Activated T-helper 1 cell treated with anti-CD3 and anti-CD28 coated beads, Interleukin-2, amount 50 U/mL, for 16 hours (primary cell): ENCODE measurements at places on chromosomes 12 and 14.

GRCh38 chr12:45088608-45089007 lies 37.7 kb upstream of the DBX2 start:
- no peak for DNase-seq

GRCh38 chr12:49809381-49809905 lies 18.8 kb downstream of the NCKAP5L start:
- no peak for DNase-seq

DNA sequence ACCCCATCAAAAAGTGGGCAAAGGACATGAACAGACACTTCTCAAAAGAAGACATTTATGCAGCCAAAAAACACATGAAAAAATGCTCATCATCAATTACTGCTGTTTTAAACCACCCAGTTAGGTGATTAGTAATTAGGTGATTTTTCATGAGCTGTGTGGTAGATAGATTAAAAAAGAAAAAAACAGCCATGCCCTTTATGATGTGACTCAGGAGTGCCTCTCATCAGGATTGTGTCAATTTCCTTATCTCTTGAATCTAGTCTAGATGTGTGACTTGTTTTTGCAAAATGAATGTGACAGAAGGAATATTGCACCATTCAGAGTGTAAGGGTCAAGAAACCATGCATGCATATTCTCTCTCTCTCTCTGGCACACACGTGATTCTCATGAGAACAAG lies 5.7 kb downstream of the OR10A7 start:
- DNase-seq: no peak

DNA sequence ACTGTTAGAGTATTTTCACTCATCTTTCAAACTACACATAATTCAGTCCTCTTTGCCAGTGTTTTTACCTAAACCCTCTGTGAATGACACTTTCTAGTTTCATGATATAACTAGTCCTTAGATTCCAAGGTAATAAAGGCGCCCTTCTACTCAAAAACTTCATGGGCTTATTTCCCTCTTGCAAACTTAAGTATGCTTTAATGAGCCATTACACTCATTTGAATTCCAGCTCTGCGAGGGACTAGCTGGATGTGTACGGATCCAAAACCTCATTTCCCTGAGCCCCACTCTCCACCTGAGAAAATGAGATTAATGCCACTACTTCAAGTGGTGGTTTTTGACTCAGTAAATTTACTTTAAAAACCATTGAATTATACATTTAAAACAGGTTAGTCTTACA lies 141.1 kb downstream of the NDUFA12 start:
- no peak for DNase-seq

- DNase-seq: no peak
Measured at GRCh38 chr12:56601503-56601902, 28.6 kb downstream of the BAZ2A start.

GRCh38 chr14:91957876-91958313 lies 10.4 kb upstream of the FBLN5 start:
- DNase-seq: no peak

DNA sequence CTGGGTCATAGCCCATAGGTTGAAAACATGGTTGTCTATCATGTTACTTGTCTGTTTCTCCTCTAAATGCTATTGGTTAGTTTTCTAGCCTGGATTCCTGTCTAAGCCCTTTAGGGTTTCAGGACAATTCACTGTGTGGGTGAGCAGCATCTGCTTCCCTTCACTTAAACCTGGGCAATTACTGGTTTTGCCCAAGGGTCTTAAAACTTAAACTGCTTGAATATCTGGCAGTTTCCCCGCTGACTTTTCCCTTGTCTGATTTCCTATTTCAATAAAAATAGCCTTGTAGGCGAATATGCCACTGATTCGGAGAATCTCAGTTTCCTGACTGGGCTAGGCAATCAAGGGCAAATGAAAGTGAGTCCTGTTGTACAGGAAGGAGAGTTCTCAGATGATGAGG lies 138.7 kb upstream of the FGD4 start:
- DNase-seq: no peak

DNA sequence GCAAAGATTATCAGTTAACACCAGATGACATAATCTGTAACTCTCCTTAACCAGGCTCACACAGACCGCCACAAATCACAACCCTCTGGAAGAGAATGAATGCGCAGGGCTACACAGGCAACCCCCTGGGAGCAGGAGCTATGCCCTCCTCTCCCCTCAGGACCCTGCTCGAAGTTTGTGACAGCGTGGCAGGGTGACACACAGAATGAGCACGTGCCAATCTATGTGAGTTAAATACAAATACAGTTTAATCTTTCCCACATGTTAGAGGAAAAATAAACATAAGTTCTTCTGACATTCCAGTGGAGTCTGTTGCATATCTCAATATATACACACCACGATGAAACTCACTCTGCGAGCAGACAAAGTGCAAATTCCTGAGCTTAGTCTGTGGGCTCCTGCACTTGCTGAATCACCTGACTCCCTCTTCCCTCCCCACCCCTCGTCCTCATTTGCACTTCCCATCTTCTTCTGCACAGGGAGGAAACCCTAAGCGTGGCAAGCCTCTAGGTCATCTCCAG lies 37.6 kb downstream of the BCAT1 start:
- DNase-seq: no peak

- no peak for DNase-seq
Measured at GRCh38 chr12:12272869-12273268, 6.0 kb upstream of the LRP6 start.

DNA sequence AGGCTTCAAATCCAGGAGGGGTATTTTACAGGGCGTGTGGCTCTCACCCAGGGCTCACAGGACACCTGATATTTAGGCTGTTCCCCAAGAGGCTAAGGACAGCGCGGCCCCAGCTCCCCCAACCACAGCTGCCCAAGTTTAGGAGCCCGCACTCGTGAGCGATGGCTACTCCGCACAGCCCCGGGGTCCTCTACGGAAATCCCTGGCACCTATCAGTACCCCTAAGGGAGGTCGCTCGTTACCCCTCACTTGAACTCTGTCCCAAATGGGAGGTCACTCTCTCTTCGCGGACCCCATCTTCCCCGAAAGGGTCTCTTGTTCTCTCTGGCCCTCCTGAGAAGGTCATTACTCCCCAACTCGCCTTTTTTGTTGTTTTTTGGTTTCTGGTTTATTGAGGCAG lies 708 bp upstream of the P2RX4 start:
- DNase-seq: no peak

DNA sequence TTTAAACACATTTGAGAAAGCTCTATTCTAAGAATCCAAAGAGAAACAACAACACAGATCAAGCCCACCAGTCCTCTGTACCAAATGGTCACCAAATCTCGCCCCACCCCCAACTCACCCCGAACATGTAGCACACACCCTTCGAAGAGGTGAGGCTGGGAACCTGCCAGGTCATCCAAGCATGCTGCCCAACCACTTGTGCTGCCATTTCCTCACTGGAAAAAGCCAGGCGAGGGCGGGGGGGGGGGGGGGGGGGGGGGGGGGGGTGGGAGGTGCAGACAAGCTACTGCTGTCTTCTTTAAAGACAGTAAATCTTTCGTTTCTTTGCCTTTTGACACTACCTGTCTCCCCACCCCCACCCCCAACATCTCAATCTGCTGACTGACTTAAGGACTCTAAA lies 59.9 kb downstream of the SETD3 start:
- DNase-seq: no peak

DNA sequence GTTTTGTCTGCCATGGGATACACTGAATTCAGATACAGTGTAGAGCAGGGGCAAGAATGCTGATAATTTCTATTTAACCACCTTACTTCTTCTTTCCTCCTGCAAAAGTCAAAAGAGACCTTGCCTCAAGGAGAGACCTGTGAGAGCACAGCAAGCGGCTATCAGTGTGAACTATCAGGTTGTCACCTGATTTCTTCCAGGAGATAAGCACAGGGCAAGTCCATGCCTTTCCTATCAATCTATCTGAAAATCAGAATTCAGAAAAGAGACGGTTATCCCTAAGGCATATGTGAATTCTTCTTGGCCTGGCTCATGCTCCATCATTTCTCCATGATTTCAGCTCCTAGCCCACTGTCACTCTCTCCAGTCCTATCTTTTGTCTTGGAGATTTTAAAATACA lies 128.9 kb upstream of the CCND2 start:
- no peak for DNase-seq

DNA sequence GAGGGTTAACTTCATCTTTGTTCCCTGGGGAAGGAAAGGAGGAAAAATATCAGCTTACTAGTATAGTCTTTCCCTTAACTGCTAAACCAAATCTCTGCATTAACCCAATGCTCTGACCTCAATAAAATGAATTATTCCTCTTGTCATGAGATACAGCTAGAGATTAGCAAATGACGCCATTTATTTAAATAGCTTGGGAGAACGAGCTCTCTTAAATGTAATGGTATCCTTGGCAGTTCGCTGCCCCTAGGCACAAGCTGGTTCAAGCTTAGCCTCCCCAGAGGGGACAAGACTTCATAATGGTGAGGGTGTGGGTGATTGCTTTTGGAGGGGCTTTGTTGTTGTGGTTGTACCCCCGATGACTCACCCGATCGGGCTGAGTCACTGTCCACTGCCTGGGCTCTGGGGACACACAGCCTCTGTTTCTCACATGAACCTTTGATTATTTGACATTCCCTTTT lies 19.6 kb downstream of the FNTB start:
- DNase-seq: no peak

- no peak for DNase-seq
Measured at GRCh38 chr14:99047441-99048031, 224.5 kb downstream of the BCL11B start.

DNA sequence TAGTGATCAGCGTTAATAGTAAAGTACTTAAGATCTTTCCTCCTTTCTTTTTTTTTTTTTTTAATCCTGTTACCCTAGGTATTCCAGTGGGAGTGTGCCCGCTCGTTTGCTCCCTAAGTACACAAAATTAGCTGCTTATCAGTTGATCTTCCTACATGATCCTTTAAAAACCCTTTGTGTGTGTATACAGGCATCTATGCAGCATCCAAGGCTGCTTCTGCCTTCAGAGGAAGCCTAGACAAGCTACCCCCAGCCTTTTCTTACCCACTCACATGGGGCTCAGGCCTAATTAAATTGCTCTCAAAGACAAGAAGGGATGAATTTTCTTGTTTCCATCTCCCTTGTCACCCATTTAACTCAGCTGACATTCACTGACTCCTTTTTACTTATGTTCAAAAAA lies 343.4 kb upstream of the LMO3 start:
- no peak for DNase-seq

DNA sequence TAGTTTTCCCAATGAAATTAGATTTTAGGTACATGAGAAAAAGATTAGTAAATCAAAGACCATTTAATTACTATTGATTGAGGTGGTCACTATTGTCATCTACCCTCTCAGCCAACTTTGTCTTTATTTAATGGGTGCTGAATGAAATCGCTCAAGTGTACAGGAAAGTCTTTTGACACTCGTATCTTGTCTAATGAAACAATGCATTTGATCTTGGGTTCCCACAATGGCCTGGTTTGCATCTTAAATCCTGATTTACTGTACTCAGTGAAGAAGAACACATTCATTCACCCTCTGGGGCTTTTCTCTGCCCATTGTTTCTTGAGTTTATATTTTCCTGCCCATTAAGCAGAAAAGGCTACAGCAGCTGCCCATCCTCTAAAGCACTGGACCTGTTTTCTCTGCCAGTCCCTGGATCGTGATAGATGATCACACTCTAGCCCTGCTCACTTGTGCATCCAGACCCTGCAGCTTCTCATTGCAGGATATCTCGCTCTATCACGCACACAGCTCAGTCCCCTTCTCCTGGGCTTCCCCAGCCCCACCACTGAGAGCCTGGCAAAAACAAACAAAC lies 1369.3 kb downstream of the AACS start:
- no peak for DNase-seq

GRCh38 chr12:59861635-59862034 lies 265.8 kb downstream of the SLC16A7 start:
- DNase-seq: no peak

- no peak for DNase-seq
Measured at GRCh38 chr12:104454997-104455396, 1.8 kb upstream of the CHST11 start.

- no peak for DNase-seq
Measured at GRCh38 chr12:72676556-72676955, 404.4 kb downstream of the TRHDE start.

- no peak for DNase-seq
Measured at GRCh38 chr12:6507102-6507998, 13.4 kb downstream of the NCAPD2 start.

DNA sequence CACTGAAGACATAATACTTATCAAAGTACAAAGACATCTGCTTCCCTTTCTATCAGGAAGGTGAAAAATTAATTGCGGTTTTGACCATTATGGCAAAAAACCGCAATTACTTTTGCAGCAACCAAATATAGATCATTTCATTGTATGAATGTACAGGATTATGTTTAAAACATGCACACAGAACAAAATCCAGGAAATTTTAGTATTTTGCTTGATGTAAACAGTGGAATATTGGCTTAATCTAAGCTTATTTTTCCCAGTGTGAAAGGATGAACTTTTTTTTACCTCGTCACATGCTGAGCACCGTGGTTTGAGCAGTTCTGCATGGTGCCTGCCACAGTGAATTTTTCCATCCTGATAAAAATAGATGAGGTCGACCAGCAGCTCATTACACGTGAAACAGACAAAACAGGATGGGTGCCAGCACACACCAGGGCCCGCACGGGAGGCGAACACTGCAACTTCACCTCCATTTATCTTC lies 121.2 kb downstream of the PRICKLE1 start:
- DNase-seq: no peak

DNA sequence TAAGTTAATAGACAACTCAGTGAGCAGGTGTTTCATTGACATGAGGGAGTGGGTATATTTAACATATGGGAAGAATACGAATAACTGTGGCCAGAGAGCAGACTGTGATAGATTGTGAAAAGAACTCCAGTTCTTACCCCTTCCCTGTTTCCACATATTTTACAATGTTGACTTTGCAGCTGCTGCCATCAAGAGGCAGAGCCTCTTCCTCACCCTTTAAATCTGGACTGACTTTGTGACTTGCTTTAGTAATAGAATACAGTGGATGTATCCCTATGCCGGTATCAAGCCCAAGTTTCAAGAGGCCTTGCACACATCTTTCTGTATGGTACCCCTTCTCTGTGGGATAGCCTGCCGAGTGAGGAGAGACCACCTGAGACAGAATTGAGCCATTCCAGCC lies 356.7 kb downstream of the ETNK1 start:
- no peak for DNase-seq

DNA sequence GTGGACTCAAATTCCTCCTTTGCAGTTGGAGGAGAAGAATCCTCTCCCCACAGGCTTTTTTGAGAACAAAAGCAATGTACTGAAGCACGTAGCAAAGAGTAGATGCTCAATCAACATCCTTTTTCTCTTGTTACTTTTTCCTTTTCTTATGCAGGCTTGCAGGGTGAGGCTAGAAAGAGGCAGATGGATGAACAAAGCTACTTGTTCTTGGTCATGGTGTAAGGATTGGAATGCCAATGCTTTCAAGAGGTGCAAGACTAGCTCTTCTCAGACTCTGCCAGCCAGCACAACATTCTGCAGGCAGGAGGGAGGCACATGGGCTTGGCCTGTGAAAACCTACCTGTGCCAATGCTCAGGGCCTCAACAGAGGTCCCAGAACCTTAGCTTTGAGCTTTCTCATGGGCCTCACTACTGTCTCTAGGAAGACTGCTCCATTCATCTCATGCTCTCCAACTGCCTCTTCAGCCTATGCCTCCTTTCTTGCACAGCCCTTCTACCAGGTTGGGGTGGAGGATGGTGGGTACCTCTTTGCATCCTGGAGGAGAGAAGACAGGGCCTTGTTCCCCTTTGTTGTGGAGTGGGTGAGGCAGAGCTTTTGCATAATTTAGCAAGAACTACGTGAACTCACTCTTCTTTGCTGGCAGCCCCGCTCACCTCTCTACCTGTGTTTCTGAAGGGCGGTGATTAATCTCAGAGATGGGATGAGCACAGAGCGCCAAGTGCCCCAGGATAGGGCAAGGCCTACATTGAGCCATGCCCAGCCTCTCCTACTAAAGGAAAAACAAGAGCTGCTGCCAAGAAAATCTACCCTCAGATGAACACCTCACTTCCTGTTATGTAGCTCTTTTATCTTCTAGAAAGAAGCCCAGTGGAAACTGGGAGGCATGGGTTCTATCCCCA lies 1119.7 kb downstream of the VRK1 start:
- DNase-seq: no peak
